ENCODE measurements at places on chromosomes 1 and 21.
A peak's percentile ranks its signal among the peaks of the same experiment; 100 is the strongest.

- no peak for DNase-seq
These were observed 60.6 kb downstream of the KCNAB2 start for GRCh38 chr1:6106321-6106731.

- no peak for DNase-seq
These were observed 18.2 kb downstream of the NUAK2 start for GRCh38 chr1:205303247-205303888.

- DNase-seq, result peak; percentile 47
These were observed 450 bp downstream of the SDE2 start for GRCh38 chr1:225998560-225999226.

DNA sequence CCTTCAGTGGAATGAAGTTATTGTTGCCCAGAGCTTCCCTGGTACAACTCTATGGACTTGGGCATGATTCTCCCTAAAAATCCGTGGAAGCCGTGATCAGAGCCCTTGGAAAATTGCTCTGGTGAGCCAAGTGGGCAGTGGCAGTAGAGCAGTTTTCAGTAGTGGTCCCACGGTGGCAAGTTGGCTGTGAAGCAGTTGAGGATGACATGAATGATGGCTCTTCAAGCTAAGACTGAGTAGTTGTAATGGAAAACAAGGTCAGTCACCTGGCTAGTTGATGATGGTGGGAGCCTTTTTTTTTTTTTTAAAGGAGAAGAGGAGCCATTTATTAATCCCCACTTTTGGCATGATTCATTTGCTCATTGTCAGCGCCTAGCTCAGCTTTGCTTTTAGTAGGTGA, 36.2 kb downstream of the PBX1 start:
- DNase-seq, result no peak

DNA sequence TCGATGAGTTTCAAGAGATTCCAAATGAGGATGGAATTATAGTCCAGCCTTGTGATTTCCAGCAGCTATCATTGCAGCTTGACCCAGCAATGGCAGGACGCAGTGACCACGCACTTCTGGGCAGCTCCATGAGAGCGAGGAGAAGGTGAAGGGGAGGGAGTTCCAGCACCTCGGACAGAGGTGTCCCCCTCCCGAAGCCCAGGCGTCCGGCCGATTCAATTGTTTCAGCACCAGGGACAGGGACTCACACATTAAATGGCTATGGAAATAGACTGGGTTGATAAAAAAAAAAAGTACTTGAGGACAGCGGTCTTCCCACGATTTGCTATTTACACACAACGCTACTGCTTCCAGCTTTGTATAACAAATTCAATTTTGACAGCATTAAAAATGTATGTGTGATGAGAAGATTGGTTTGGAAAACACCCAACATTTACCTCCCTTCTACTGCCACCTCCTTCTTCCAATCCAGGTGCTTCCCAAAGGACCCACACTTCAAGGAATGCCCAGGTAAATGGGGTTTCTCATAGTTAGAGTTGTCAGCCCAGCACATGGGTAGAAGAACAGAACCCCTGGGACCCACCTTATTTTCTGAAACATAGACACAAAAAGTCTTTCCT, 71.8 kb downstream of the DISP3 start:
- DNase-seq, result peak; percentile 49

GRCh38 chr1:245807954-245808719, 653.4 kb downstream of the KIF26B start:
- no peak for DNase-seq

GRCh38 chr21:43868461-43868860, 3.4 kb downstream of the AGPAT3 start:
- DNase-seq, result no peak

GRCh38 chr1:108070662-108071061, 105.7 kb upstream of the VAV3 start:
- DNase-seq, result no peak

- DNase-seq, result no peak
These were observed 125.6 kb downstream of the URB2 start for GRCh38 chr1:229751610-229752009.

DNA sequence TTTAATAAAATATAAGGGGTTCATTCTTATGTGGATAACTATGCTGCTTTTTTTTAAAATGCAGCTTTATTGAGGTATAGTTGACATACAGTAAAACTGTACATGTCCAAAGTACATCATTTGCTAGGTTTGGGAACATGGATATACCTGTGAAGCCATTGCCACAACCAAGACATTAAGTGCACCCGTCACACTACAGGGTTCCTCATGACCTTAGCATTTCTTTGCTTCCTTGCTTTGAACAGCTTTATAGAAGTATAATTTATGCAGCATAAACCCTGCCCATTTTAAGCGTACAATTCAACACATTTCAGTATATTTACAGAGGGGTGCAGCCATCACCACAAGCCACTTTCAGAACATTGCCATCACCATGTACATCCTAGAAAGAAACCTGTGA, 26.3 kb downstream of the FHAD1 start:
- DNase-seq, result no peak

DNA sequence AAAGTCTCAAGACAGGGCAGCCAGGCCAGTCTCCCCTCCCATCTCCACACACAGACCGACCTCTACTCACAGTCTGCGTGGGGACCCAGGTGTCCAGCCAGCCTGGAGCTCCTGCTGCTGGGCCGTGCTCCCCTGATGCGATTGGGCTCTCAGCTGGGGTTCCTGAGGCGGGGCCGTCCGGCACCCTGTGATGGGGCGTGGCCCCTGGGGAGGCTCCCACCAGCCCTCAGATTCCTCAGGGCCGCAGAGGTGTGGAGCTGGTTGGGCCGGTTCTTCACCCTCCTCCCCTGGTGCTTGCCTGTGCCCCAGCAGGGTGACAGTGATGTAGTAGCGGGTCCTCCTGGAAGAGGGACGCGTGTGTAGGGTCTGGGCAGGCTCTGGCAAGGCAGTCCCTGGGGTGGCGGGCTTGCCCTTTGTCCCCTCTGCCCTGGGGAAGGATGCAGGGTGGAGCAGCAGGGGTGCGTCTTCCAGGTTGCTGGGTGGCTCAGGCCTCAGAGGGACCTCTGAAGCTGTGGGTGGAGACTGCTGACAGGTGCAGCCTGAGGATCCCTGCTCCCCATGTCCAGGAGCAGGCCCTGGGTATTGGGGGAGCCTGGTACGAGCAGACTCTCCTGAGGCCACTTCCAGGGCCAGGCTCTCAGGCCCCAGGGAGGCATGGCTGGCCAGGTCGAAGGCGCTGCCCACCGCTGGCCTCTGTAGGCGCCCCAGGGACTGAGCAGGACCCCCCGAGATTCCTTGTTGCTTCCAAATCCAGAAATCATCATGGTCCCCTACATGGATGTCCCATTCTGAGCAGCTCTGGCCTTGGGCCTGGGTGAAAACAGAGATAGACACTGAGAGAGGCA, at the start of gene CRYBG2:
Gene CRYBG2 (minus strand): TSS at position 155 of the 845 bp plus-strand sequence. CDS start 7,473 bp downstream, outside the sequence.
- DNase-seq, result no peak

DNA sequence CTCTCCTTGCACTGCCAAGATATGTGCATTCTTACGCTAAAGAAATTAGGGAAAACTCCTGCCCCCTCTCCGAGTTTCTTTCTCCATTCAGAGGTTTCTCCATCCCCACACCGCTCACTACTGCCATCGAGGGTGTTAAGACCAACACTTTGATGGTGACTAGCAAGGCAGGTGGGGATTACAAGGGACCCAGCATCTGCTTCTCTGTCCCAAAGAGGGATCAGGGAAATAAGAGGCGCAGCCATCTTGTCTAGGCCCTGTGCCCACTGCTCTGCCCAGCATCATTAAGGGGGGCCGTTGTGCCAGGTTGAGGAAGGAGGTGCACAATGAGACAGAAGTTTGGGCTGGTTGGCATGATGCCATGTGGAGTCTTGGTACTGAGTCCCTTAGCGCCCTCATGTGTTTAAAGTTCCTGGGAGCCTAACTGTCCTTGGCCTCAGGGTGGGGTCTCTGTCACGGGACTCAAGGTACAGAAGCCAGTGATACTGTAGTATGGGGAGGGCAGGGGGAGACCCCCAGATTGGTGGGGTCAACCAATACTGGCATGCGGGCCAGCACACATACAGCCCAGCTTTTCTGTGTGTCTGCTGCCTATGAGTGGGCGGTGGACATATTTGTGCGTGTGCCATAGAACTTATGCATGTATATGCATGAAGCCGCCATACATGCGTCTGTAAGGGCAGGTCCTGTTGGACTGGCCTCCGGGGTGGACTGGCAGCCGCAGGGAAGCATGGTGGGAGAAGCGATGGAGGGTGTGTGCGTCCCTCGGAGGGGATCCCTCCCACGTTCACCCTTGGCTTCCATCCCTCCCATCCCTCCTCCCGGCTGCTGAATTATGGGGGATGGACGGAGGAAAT, 5.5 kb downstream of the EFNA3 start:
- DNase-seq, result peak; percentile 74

GRCh38 chr1:94831641-94832040, 11.5 kb downstream of the SLC44A3 start:
- no peak for DNase-seq

DNA sequence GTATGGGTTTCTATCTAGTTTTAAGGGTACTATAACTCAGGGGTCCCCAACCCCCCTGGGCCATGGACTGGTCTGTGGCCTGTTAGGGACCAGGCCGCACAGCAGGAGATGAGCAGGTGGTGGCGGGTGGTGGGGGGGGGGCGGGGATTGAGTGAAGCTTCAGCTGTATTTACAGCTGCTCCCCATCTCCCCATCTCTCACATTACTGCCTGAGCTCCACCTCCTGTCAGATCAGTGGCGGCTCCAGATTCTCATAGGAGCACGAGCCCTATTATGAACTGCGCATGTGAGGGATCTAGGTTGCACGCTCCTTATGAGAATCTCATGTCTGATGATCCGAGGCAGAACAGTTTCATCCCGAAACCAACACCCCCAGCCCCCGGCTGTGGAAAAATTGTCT, 95.1 kb upstream of the SLC45A1 start:
- DNase-seq, result no peak

DNA sequence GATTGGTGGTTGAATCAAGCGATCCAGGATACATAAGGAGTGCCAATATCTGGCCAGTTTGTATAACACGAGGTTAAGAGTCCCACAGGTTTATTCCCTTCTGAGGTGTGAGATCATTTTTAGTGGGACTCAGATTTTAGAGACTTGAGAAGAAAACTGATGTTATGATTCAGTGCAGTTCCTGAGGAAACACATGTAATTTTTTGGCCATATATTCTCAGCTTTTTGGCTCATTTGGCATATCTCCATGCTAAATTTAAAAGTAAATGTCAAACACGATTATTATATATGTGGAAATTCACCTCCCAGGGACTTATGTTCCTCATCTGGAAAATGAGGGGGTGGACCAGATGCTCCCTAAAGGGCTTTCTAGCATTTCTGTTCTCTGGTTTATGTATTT, 39.2 kb upstream of the SERBP1 start:
- no peak for DNase-seq

DNA sequence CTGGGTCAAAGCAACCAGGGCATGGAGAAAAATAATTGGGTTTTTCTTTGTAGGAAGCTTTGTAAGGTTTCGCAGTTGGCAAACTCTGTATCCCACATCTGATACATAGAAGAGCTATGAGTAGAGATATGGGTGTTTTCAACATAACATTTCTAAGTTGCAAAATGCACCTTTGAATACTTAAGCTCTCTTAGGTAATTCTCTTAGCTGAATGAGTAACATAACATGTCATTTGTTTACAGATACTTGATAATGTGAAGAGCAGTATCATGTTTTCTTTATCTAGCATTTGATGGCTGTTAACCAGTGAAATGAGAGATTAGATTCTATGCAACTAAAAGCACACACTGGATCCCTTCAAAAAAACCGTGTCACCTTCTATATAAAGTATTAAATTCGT, 21.6 kb downstream of the RAVER2 start:
- no peak for DNase-seq

GRCh38 chr1:154954541-154954940, 1.4 kb downstream of the PBXIP1 start:
- DNase-seq, result no peak

- no peak for DNase-seq
These were observed 671 bp upstream of the PYGO2 start for GRCh38 chr1:154962156-154962749.

DNA sequence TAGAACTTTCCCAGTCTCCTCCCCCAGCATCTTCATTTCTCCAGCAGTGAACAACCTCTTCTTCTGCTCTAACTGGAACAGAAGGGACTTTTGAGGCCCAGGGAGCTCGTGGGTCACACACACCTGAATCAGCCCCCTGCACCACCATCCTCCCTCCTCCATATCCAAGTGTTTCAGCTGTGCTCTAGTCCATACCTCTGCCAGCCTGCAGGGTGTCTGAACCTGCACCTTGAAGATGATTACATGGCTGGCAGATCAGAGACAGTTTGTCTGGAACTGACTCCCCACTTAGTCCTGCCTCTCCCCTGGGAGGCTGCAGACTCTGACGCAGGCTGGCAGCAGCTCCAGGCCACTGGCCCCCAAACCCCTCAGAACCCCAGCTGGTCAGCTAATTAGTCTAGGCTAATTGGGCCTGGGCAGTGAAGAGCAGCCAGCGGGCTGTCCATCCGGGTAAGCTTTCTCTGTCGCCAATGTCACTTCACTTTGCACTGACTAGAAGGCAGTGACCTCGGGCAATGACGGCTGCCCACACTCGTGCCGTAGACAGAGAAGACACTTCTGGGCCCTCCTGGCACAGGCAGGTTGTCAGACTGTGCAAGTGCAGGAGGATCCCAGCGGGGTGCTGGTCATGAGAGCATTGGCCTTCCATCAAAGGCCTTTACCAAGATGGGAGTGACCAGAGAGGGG, 12.2 kb downstream of the CAMK1G start:
- no peak for DNase-seq

GRCh38 chr1:208026880-208027438, 116.0 kb upstream of the CD34 start:
- DNase-seq, result no peak

DNA sequence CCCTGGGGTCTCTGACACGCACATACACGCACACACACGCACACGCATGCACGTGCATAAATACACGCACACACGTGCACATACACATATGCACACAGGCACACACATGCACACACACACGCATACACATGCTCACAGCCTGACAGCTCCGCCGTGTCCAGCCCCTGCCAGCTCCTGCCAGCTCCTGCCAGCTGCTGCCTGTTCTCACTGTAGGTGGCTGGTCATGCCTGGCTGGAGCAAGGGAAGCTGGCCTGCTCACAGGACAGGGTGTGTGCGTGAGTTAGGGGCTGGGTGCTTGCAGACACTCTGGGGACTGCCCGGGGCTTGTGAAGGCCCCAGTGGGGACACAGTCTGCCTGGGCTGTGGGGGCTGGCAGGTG, 4.9 kb downstream of the PLCH2 start:
- no peak for DNase-seq

DNA sequence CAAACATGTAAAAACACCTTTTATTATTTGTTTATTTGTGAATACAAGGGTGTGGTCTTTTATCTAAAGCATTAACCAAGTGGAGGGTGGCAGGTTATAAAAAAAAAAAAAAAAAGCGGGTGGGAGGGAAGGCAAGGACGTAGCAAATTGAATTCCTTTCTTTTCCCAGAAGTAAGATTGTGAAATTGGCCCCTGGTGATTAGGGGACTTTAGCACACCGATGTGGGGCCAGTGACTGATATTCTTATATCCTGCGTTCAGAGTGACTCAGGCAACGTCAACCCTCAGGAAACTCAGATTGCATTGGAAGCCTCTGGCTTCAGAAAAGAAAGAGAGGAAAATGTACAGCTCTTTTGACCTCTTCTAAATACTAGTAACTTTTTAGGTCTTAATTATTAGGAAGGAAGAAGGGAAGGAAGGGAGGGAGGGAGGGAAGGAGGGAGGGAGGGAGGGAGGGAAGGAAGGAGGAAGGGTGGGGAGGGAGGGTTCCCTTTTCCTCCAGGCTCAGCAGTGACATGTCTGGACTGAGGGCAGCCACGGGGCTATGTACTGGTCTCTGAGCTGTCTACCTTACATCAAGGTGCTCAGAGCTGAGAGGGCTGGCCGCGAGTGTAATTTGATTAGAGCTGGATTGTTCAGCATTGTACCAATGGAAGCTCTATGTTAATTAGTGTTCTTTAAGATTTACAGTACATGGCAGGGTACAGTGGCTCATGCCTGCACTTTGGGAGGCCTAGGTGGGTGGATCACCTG, 30.2 kb downstream of the EVA1C start:
- DNase-seq, result peak; percentile 63
